ENCODE measurements at places on chromosomes 1 and 21. TPM values are rescaled to one million over a fixed set of nuclear protein-coding genes. Genes with fewer than 3 reads are reported as not detected.

DNA sequence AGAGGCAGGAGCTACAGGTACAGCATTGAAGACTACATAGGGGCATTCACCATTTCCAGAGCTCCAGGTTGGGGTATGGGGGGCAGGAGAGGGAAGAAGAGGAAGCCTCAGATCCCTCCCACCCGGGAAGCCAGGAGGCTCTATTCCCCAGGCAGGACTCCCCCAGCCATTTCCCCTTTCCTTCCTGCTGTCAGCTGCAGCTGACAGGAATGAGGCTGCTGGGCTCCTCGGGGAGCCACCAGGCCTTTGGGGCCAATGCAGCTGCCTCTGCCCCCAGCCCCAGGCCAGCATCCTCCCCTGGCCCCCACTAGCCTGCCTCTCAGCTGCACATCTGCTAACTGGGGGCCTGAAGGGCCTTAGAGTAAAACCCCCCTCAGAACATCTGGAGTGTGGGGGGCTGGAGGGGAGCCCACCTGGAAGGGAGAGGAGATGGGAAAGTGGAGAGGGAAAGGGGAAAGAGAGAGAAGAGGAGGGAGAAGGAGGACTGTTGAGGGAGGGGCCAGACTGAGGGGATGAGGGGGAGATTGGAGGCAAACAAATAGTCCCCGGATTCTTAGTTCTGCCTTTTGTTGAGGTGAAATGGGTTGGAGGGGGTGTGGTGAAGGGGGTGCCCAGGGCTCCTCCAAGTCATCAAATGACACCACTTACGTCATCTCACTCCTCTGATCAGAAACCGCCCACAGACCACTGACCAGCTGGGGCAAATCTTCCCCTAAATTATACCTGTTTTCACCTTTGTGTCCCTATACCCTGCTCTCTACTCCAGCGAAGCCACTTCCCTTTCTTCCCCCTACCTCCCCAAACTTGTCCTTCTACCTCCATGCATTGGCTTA lies 58.0 kb downstream of the LGR6 start:
- peaks cover 7% of the 10 kb centered on the region for H3K27me3 ChIP-seq
- H3K4me1 ChIP-seq, result no peaks in the 10 kb centered on the region
- H3K27ac ChIP-seq, result no peak overlapping the region
- no peak for DNase-seq

DNA sequence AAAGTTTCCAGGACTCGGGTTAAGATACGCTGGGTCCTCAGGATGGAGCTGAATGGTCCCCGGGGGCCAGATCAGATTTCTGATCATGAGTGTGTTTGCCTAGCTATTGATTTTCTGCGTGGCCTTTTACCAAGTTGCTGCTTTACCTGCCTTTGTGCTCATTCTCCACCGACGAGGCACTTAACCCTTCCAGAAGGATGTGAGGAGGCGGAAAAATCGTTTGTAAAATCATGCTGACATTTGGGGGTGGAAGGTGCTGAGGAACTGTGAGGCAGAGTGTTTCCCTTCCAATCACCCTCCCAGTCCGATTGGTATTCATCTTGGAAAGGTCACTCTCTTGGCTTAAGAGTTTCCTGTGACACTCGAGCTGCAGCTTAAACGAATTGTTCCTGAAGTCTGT lies 337.1 kb upstream of the KAZN start:
- no peak overlapping the region for H3K27ac ChIP-seq
- no peaks in the 10 kb centered on the region for H3K36me3 ChIP-seq
- H3K4me3 ChIP-seq, result no peak overlapping the region
- H3K4me1 ChIP-seq, result no peaks in the 10 kb centered on the region
- DNase-seq, result no peak
- peaks cover 20% of the 10 kb centered on the region for H3K27me3 ChIP-seq

GRCh38 chr21:29389136-29389535 lies 90.4 kb downstream of the BACH1 start:
- no peak overlapping the region for H3K27ac ChIP-seq
- no peaks in the 10 kb centered on the region for H3K27me3 ChIP-seq
- H3K4me3 ChIP-seq, result no peak overlapping the region
- H3K36me3 ChIP-seq, result peaks cover 3% of the 10 kb centered on the region

DNA sequence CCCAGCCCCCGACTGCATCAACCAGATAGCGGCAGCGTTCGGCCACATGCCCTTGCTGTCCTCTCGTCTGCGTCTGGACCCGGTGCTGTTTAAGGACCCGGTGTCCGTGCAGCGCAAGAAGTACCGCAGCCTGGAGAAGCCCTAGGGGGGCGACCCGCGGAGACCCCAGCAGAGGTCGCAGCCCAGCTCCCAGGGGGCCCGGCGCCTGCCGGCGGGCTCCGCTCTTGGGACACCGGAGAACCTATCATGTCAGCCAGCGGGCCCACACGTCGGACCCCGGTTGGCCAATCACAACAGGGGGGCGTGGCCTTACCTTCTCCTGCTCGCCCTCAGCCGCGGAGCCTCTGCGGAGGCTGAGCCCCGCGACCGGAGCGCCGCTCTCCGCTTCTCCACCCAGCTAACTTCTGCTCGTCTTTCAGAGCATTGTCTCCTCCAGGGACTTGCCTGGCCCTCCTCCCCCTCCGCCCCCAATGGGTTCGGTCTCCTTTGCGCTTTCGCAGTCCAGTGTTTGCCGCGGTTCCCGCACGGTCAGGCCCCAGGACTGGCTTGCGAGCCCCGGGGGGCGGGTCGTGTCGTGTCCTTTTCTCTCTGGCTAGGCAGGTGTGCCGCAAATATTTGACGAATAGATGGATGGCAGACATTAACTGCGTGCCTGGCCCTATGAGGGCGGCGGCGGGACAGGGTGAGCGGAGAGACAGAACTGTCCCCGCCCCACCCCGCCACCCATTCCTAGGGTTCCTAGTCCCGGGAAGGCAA lies 10.5 kb downstream of the SLC30A2 start:
- H3K4me3 ChIP-seq, result peak overlapping the region; percentile 88
- DNase-seq, result peak; percentile 97
- H3K27me3 ChIP-seq, result peaks cover 3% of the 10 kb centered on the region
- peak overlapping the region; percentile 47 for H3K27ac ChIP-seq
- no peaks in the 10 kb centered on the region for H3K36me3 ChIP-seq

SELP gene
- 2.6 TPM for total RNA-seq

DNA sequence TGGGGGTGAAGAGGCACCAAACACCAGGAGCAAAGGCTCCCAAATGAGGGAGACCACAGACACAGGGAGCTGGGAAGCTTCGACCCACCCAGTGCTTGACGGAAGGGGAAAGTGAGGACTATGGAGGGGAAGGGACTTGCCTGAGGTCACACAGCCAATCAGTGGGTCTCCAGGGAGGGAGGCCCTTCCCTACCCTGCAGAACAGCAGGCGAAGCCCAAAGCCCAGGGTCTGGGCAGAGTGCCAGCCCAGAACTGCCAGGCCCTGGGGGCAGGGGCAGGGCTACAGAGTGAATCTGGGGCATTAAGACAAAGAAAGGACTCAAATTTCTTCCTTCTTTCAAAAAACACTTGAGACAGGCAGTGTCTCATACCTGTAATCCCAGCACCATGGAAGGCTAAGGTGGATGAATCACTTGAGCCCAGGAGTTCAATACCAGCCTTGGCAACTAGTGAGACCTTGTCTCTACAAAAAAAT lies 45.5 kb upstream of the ECE1 start:
- peak overlapping the region; percentile 87 for H3K4me3 ChIP-seq
- peaks cover 19% of the 10 kb centered on the region for H3K36me3 ChIP-seq
- no peaks in the 10 kb centered on the region for H3K27me3 ChIP-seq

TPM3 gene
- 587 TPM for total RNA-seq

GRCh38 chr1:23083714-23084480 lies 64.6 kb downstream of the KDM1A start:
- peaks cover 14% of the 10 kb centered on the region for H3K36me3 ChIP-seq
- H3K4me3 ChIP-seq, result no peak overlapping the region
- no peaks in the 10 kb centered on the region for H3K27me3 ChIP-seq
- H3K4me1 ChIP-seq, result peaks cover 4% of the 10 kb centered on the region
- no peak for DNase-seq

- no peaks in the 10 kb centered on the region for H3K36me3 ChIP-seq
- peaks cover 41% of the 10 kb centered on the region for H3K4me1 ChIP-seq
Measured at GRCh38 chr1:9235096-9235459, 504 bp downstream of the H6PD start.

DNA sequence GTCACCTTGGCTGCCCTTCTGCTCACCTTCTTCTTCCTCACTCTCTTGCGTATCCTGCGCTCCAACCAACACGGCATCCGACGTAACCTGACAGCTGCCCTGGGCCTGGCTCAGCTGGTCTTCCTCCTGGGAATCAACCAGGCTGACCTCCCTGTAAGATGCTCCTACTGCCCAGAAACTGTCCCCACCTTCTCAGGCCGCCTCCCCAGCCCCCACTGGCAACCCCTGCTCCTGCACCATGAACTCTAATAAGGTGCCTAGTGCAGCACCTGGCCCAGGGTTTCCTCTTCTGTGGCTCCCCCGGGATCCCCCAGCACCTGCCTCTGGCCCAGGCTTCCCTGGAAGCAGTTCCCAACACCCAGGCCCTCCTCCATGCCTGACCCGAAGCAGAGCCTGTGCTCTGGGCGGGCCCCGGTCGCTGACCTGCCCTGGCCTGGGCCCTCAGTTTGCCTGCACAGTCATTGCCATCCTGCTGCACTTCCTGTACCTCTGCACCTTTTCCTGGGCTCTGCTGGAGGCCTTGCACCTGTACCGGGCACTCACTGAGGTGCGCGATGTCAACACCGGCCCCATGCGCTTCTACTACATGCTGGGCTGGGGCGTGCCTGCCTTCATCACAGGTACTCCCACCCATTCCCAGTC lies 12.8 kb downstream of the PSRC1 start:
- DNase-seq, result no peak
- no peaks in the 10 kb centered on the region for H3K36me3 ChIP-seq
- H3K4me1 ChIP-seq, result peaks cover 4% of the 10 kb centered on the region
- no peak overlapping the region for H3K27ac ChIP-seq
- no peaks in the 10 kb centered on the region for H3K27me3 ChIP-seq
- no peak overlapping the region for H3K4me3 ChIP-seq

MAB21L3 gene
- total RNA-seq, result not detected
